ENCODE measurements at places on chromosomes 7 and 10.

GRCh38 chr10:101684782-101685181 lies 10.2 kb downstream of the FBXW4 start:
- no peak for DNase-seq

GRCh38 chr7:84705706-84706105 lies 481.1 kb downstream of the SEMA3D start:
- no peak for DNase-seq

DNA sequence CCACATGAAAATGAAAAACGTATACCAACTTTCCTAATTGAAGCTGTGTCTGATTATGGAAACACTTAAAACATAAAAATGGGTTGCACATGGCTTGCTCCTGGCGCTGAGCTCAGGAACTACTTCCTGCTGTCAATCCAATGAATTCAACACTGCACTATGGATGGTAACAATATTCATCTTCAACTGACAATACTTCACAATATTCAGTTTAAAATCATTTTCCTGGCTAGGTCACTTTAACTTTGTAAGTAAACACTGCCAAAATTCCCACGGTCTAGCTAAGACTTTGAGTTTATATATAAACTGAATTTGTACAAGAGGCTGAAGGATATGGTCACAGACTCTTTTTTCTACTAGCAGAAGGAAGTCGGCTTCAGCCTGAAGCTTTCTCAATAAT lies 556.9 kb downstream of the TNS3 start:
- no peak for DNase-seq

DNA sequence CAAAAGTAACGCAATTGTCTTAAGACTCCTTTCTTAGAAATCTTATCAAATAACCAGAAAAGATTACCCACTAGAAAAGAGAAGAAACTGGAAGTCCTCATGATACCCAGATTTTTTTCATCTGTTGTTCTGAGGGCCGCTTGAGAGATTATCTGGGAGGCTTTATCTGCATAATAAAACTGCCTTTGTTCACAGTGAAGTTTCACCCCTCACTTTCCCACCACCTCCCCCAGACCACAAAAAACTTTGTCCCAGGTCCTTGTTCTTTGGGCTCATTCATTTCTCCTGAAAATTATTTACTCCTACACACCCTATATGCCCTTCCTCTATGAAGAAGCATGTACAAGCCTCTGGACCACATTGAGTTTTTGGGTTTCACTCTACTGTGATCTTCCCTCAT lies 745.1 kb upstream of the COBL start:
- DNase-seq: no peak

DNA sequence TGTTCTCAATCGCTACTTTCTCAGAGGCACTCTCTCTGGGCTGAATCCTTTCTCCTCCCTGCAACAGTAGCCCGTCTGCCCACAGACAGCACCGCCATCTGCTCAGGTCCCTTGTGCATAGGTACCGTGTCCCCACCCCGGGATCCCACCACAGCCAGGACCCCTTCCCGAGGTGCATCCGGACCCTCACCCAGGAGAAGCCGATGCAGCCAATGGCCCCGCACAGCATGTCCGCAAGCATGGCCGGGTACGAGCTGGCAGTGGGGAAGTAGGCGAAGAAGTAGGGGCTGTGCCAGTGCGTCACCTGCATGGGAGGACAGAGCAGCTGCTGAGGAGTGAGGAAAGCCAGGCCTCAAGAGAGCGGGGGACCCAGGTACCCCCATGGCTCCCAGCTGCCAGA lies 25.5 kb downstream of the DDC start:
- DNase-seq: no peak

GRCh38 chr10:59588791-59589190 lies 120.9 kb downstream of the SLC16A9 start:
- DNase-seq: no peak

GRCh38 chr7:69781412-69781846 lies 183.2 kb downstream of the AUTS2 start:
- no peak for DNase-seq

GRCh38 chr7:121419201-121420148 lies 23.4 kb upstream of the FAM3C start:
- DNase-seq: no peak

All from NCI-H510A (cell line).